ENCODE measurements at places on chromosomes 5 and 9. TPM values are rescaled to one million over a fixed set of nuclear protein-coding genes. Genes with fewer than 3 reads are reported as not detected.

SHOC1 gene
- not detected for total RNA-seq

FOXD4L5 gene
- 0.22 TPM for total RNA-seq

NPR3 gene
- total RNA-seq: 23.7 TPM

SEMA4D gene
- total RNA-seq: 35.8 TPM

SLC6A18 gene
- not detected for total RNA-seq

GPRIN1 gene
- 24.8 TPM for total RNA-seq

GPR151 gene
- not detected for total RNA-seq

TRPM6 gene
- total RNA-seq: 0.44 TPM

RANBP3L gene
- total RNA-seq: 2.0 TPM

PCDHGA7 gene
- 11.2 TPM for total RNA-seq

URM1 gene
- total RNA-seq: 22.7 TPM
